ENCODE measurements at places on chromosomes 16 and 17.
A peak's percentile ranks its signal among the peaks of the same experiment; 100 is the strongest.

DNA sequence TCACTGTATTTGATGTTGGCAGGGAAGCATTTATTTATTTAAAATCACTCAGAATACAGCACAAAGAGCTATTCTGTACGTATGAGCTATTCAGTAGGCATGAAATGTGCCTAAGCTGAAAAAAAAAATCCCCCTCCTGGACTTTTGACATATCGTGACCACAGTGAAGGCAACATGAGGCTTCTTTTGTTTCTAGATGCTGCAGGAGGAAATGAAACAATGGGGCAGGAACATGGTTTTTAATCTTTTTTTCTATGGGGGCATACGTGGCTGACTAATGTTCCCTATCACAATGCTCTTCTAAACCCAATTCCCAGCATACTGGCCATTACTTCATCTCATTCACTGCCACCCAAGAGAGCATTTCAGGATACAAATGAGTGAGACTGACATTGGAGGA, 191.0 kb upstream of the PMFBP1 start:
- no peak for DNase-seq

DNA sequence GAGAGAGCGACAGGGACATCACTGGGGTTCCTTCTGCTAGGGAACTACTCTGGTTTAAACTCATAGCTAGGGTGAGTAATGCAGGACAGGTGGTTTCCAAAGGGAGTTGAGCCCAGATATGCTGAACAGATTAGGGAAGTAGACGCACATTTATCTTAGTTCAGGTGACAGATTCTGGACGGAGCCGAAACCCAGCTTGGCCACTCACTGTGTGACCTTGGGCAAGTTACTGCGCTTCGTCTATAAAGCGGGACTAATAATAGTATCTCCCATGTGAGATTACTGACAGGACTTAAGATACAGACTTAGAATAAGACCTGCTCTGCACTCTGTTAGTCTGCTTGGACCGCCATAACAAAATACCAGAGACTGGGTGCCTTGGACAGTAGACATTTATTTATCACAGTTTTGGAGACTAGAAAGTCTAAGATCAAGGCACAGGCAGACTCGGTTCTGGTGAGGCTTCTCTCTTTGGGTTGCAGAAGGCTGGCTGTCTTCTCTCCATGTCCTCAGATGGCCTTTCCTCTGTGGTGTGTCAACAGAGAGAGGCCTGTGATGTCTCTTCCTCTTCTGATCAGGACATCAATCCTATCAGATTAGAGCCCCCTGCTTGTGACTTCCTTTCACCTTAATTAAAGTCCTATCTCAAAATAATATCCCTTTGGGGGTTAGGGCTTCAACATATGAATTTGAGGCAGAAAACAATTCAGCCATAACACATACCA, 12.1 kb downstream of the SCNN1G start:
- DNase-seq, result no peak

DNA sequence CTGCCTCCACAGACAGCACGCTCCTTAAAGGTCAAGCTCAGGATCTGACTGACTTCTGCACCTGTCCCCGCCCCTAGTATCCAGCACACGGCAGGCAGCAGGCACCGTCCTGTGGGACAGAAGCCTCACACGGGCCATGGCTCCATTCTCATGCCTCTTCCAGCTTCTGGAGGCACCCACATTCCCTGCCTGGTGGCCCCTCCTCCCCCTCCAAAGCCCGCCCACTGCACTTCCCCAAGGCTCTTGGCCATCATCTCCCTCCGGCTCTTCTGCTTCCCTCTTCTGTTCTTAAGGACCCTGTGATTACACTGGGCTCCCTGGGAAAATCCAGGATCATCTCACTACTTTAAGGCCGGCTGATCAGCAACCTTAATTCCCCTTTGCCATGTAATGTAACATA, 3.5 kb downstream of the CANT1 start:
- no peak for DNase-seq

GRCh38 chr17:82399041-82399441, 19.1 kb upstream of the HEXD start:
- no peak for DNase-seq

- no peak for DNase-seq
These were observed 10.2 kb downstream of the CYB561 start for GRCh38 chr17:63435681-63436522.

DNA sequence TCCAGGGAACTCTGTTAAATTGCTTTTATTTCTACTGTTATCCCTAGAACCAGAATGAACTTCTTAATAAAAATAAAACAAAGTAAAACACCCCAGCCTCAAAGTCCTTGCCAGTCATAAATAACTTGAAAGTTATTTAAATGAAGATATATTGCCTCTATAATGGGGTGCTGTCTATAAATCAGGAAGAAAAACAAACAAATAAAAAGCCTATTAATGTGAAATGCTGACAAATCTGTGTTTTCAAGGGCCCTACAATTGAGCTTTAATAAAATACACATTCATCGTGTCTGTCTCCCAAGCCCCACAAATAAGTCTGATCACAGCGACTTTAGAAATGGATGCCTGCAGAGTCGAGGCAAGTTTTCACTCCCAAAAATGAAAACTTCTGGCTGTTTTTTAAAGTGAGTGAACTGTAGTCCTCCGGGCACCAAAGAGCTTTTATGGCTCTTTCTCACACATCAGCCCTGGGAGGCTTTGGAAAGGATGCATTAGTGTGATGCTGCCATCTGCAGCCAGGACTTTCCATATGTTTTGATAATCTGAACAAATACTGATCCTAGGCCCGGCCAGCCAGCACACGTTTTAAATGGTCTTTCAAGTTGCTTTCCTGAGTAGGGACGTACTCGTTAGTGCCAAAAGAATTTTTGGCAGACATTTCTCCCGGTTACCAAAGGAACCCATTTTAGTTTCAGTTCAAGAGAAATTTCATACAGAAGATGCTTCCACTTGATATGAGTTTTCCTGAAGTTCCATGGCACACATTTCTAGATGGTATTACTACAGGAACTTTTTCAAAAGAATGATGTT, 16.3 kb downstream of the NACA2 start:
- peak; percentile 71 for DNase-seq

GRCh38 chr16:1538804-1539520, 5.5 kb downstream of the TMEM204 start:
- DNase-seq, result no peak

DNA sequence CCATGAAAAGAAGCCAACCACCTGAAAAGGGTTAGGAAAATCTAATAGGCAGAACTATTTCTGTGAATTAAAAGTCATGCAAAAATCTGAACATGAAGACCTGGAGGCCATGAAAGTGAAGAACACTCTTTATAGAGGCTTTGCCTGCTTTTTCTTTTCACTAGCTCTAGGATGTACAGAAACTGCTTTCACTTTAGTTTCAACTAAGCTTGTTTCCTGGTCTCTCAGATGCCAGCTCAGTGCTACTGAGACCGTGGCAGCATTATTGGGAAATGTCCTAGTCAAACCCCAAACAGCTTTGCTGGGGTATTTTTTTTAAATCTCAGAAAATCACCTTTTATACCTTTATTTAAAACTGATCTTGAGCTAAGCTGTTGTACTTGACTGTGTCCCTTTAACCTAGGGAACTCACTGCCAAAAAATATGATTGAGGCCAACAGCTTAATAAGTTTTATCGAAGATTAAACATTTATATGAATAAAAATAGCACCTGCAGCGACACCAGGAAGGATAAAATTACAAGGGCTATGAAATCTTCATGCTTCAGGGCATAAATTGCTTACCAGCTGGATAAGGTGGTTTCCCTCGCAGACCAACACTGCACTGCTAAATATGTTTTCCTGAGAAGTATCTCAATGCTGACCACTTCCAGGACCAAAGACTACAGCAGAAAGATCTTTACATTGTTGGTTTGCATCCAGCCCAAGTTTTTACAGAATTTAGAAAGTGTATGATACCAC, 621.8 kb upstream of the ZFHX3 start:
- DNase-seq, result no peak

GRCh38 chr17:43881758-43882505, 25.4 kb downstream of the MPP2 start:
- DNase-seq, result no peak

- no peak for DNase-seq
These were observed 2.9 kb downstream of the GLP2R start for GRCh38 chr17:9828296-9829295.

DNA sequence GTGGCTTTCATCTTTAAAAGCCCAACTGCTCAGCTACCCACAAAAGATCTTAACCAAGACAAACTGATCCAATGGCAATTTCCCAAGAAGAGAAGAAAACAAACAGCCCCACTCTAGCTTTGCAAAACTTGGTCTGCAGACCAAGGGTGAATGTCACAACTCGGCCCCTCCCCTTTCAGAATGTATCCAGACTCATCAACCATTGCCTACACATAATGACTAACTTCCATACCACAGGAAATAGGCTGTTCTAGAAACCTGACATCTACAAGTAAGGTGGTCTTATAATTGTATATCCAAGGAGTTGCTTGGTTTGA, 16.0 kb downstream of the DCUN1D3 start:
- DNase-seq, result no peak

GRCh38 chr17:78401891-78402290, 23.4 kb downstream of the PGS1 start:
- DNase-seq, result no peak

DNA sequence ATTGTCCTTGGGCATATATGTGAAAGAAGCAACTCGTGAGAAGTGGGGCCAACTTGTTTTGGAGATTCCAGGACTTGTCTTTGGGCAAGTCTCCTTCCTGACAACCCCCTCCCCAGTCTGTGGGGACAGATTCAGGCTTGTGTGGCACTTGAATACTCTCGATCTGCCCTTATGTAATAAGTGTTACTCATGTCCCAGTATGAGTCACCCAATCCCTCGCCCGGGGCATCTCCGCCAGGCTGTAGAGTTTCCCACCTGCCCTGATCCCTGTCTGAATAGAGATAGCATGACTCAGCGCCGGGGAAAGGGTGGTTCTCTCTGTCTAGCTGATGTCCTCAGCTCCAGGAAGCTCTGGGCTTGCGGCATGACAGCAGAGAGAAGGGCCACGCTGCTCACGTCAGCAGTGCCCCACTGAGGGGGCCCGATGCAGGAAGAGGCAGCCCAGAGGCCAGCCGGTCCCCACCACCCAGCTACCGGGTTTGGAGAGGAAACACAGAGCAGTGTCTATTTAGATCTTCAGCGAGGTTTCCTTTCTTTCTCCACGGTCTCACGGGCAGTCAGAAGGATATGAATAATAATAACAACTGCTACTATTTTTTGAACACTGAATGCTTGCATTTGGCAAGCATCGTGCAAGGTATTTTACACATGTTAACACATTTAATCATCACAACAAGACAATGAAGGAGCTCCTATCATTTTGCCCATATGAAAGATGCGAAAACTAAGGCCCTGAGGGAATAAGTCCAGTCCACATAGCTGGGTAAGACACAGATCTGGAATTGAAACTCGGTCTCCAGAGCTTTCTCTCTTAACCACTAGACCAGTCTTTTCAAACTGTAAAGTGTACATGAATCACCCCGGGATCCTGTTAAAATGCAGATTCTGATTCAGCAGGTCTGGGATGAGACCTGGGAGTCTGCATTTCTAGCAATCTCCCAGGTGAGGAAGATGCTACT, 426.7 kb upstream of the MAF start:
- peak; percentile 91 for DNase-seq

- DNase-seq, result no peak
These were observed 4.8 kb downstream of the ARRB2 start for GRCh38 chr17:4715063-4715744.

- no peak for DNase-seq
These were observed 3.5 kb upstream of the CLEC10A start for GRCh38 chr17:7083592-7083991.

- no peak for DNase-seq
These were observed 87.0 kb downstream of the GNAO1 start for GRCh38 chr16:56278196-56278855.

DNA sequence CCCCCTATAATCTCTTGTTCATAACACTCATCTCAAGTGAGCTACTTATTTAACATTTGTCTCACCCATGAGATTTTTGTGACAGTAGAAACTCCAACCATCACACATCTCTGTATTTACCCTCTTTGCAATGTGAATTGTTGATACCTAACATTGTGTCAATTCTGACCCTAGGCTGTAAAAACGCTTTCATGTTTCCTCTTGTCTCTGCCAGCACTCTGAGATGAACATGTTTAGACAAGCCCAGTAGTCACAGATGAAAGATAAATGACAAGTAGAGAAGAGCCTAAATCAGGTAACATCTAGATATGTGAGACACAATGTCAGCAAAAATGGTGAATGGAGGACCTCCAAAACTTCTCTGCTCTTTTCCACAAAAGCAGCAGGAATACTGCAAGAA, 1254.5 kb upstream of the GOT2 start:
- DNase-seq, result no peak

DNA sequence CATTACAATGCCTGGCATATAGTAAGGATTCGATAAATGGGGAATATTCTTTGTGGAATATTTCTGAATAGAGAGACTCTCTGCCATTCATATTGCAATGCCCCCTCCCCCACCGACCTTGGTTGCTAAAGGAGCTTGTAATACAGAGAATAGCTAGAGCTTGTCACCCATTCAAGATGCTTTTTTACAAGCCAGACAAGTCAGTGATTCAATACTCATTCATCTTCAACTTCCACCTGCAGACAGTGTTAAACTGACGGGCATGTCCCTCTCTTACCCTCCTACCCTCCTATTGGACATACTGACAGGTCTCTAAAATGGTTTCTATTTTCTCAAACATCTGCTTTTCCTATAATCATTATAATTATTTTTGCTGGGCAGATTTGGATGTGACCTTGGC, 257.4 kb downstream of the KCNJ2 start:
- no peak for DNase-seq

DNA sequence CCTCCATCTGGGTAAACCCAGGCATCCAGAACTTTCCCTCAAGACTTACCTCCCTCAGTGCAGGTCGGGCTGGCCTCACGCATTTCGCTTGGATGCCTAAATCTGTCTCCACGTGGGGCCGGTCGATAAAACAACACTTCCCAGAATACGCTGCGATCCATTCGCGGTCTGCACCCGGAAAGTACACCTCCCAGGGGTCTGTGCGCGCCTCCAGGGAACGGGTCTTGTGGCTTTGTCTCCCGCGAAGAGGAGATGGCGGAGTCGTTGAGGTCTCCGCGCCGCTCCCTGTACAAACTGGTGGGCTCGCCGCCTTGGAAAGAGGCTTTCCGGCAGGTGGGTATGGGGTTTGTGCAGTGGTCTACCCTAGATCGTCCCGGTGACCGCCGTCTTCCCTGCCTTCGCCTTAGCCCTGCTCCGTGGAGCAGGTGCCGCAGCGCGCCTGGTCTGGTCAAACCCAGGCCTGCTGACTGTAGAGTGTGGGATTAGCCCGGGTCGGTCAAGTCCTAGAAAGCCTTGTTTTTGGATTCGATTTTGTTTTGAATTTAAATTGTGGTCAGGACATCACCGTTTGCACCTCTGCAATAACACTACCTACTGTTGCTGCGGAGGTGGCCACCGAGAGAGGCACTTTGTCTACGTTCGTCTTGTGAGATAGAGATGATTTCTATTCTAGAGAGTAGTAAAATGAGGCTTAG, at the start of gene RPAIN:
TSS of gene RPAIN (plus strand) at position 224 of the 695 bp plus-strand sequence. CDS start at position 253, 29 bp downstream.
- DNase-seq, result peak; percentile 86
